ENCODE measurements at places on chromosomes 1 and 21.

- DNase-seq: no peak
Observed at GRCh38 chr1:18012686-18013085, 94.9 kb upstream of the IGSF21 start.

- no peak for DNase-seq
Observed at GRCh38 chr1:115021145-115021544, 8.5 kb upstream of the TSHB start.

GRCh38 chr1:153790966-153791647 lies 15.9 kb downstream of the SLC27A3 start:
- DNase-seq: peak; percentile 99

DNA sequence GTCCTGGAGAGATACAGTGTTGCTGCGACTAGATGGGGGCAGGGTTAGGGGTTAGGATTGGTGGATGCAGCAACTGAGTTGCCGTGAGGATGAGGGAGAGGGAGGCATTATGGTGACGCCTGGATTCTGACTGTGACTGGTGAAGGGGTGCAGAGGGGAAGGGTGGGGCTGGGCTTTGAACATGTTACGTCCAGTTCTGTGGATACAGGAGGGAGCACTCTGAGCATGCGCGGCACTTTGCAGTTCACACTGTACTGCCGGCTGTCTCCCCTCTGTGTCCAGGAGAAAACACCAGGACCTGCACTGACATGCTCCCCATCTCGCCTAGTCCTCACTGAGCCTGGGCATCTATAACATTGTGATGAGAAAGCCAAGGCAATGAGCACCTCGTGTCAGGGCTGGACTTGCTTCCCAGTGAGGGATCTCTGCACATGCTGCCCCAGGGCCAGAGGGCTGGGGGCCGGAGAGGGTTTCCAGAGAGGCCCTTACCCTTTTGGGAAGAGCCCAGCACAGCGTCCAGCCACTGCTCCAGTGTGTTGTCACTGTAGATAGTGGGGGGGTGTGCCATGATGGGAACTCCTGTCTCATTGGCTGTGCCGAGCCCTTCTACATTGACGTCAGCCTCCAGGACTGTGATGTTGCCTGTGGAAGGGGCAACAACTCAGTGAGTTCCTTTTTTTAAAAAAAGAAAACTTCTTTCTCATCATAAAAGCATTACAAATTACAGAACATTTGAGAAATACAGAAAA lies 7.6 kb downstream of the FAM151A start:
- DNase-seq: no peak

GRCh38 chr21:27157097-27157496 lies 190.2 kb upstream of the ADAMTS5 start:
- no peak for DNase-seq

- DNase-seq: peak; percentile 15
Observed at GRCh38 chr1:61724506-61724812, 482 bp downstream of the TM2D1 start.

DNA sequence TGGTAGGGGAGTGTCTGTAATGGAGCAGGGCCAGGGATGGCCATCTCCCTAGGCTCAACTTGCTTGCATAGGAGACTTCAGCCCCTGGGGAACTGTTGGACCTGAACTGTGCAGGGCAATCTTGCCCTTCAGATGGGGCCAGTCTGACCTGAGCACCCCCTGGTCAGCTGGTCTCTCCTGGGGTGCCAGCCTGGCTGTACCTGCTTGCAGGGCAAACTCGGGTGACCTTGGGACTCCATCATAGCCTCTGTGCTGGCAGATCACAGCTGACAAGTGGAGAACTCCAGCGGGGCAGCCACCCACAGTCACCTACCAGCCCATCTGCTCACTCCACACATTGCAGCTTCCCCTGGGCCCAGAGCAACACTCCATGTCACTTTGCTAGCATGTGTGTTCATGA lies 8.1 kb downstream of the SPRR2A start:
- no peak for DNase-seq

- DNase-seq: no peak
Observed at GRCh38 chr1:106523497-106523896, 533.0 kb upstream of the PRMT6 start.

All from AML-193 (cell line).